NCI-H2081 treated with DMSO at 0.1 percent for 48 hours (cell line): ENCODE measurements at places on chromosomes 7 and 10.

- DNase-seq = no peak
These were observed 65.2 kb downstream of the TLL2 start for GRCh38 chr10:96448558-96448957.

- DNase-seq = no peak
These were observed 561 bp downstream of the FGFR2 start for GRCh38 chr10:121597504-121598262.

DNA sequence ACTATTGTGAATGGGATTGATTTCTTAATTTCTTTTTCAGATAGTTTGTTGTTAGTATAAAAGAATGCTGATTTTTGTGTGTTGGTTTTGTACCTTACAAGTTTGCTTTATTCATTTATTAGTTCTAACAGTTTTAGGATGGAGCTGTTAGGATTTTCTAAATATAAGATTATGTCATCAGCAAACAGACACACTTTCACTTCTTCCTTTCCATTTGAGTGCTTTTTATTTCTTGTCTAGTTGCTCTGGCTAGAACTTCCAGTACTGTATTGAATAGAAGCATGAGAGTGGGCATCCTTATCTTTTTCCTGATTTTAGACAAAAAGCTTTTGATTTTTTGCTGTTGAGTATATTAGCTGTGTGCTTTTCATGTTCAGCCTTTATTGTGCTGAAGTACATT, 81.5 kb downstream of the DNAH11 start:
- DNase-seq = no peak

DNA sequence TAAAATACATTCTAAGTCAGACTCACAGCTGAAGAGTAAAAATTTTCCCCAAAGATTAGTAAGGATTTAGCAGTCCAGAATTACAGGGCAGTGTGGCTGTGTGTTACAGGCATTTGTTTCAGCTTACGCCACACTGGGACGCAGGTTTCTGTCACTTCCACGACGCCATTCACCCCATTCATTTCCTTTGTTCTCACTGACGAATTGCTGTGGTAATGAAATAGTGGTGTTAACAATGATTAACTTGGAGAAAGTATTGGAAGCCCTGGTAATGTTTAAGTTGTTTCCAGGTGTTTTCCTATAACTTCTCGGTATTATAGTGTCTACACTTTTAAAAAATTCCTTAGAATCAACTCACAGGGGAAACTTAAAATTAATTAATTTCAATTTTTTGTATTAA, 370.9 kb downstream of the SH2D4B start:
- no peak for DNase-seq

- no peak for DNase-seq
These were observed 502 bp downstream of the PRKRIP1 start for GRCh38 chr7:102396710-102397019.

GRCh38 chr10:116909307-116909706, 60.0 kb downstream of the ENO4 start:
- no peak for DNase-seq

DNA sequence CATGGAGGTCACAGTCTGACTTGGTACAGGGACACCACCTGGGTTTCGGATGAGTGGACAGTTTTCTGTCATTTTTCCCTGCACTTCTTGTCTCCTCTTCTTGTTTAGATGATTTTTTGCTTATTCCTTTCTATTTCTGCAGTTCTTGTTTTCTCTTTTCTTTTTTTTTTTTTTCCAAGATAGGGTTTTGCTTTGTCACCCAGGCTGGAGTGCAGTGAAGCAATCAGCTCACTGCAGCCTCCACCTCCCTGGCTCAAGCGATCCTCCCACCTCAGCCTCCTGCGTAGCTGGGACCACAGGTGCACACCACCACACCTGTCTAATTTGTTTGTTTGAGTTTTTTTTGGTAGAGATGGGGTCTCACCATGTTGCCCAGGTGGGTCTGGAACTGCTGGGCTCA, 49.7 kb upstream of the RASGEF1A start:
- no peak for DNase-seq

DNA sequence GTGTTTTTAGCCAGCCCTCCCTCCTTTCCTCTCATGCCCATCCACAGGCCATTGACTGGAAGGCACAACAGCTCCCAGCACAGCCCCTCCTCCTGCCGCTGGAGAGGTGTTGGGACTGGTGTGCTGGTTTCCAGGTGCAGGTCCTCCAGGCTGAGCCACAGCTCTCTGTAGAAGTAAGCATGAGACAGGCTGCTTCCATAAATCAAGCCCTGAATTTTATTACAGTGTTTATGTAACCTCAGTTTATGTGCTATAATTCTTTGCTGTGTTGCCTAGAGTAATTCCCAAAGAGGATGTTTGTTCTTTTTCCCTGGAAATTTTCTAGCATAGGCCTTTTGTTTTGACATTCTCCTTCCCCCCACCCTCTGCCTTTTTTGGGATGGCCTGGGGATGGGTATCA, 445.8 kb downstream of the AUTS2 start:
- DNase-seq = no peak

DNA sequence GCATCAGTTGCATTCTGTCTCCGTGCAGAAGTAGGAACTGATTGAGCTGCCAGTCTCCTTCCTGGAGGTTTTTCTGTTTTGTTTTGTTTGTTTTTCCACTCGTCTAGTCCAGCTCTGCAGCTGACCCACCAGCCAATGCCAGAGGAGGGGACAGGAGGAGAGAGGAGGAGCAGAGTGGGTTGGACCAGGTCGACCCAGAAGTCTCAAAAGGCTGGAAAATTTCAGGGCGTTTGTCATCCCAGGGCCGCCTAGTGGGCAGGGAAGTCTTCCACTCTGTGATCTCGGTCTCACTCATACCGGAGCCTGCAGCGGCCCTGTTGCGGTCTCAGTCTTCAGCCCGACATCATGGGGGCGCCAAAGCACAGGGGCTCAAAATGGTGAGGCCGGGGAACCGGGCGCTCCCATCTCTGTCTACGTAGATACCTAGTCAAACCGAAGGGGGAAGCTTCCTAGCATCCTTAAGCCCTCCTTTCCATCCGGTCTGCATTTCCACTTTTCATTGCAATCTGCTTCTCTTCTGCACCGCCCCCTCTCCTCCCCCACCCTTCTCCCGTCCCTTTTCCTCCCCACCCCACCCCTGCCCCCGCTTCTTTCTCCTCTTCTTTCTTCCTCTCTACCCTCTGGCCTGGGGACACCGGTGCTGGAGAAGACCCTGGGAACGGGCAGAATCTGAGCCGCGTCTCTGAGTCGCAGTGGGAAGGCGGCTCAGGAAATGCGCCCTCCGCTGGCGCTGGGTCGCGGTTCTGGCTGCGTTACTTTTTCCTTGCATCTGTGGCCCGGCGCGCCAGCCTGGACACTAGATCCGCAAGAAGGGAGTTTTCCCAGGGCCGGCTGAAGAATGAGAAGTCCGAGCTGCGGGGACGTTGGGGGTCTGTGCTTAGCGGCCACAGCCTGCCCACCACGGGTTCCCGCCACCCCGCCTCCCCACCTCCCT, 16.2 kb upstream of the PAX2 start:
- no peak for DNase-seq

DNA sequence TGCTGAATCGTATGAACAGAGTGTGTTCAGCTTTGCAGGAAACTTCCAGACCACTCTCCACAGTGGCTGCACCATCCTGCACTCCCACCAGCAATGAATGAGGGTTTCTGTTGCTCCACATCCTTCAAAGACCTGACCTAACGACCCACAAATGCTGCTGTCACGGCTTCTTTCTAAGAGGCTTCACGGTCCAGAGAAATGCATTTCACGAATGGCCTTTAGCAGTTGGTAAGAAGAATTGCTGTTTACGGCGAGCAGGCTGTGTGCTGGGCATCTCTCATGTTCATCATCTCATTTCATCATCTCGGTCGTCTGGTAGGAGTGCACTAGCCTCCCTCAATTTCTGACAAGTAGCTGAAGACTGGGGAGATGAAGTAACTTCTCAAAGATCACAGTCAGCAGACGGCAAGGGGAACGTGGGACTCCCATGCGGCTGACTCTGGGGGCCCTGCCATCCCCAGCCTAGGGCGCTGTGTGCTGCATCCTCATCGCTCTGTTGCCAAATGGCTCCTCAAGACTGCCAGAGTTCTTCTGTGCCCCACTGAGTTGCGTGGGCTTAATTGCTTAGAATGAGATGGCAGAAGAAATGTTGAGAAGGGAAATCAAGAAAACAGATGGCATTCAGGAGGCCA, 72.9 kb downstream of the ADARB2 start:
- DNase-seq = no peak

- no peak for DNase-seq
These were observed 51.7 kb upstream of the FZD1 start for GRCh38 chr7:91212582-91212981.

- DNase-seq = no peak
These were observed 4.1 kb upstream of the TMEM243 start for GRCh38 chr7:87223666-87224065.

GRCh38 chr10:90977855-90978486, 57.1 kb upstream of the ANKRD1 start:
- no peak for DNase-seq

DNA sequence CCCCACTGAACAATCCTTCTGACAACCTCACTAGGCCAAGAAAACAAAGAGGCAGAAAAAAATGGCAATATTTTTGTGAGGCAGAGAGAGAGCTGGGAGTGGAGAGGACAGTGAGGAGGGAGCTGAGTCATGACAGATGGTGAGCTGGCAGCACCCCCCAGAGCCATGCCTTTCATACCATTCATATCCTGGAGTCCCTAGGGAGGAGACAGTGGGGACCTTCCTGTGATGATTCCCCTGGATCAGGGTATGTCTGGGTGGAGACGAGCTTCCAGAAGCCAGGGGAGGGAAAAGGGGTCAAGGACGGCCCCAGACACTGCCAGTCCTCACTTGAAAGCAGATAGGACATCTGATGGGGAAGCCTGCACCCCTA, 160.5 kb downstream of the ADAM12 start:
- DNase-seq = no peak

DNA sequence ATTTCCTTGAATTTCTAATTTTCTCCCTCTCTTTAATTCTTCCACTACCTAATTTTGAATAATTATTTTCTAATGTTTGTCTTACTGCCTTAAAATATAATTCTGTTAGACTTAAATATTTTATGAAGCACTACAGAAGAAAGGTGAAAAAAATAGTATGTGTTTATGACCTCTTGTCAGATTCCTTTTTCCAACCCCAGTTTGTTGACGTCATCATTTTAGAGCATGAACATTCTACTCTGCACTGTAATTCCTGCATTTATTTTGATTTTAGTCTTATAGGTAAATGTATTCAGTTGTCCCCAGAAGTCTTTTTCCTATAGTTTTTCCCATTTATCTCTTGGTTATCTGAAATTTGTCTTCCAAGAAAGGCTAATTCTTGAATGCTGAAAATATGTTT, 468.1 kb downstream of the SORCS3 start:
- DNase-seq = no peak

- DNase-seq = no peak
These were observed 64.9 kb downstream of the STEAP1B start for GRCh38 chr7:22435105-22435504.

GRCh38 chr10:118689070-118689858, 65.5 kb downstream of the CACUL1 start:
- DNase-seq = no peak

- DNase-seq = no peak
These were observed 135.6 kb downstream of the CHN2 start for GRCh38 chr7:29330136-29330535.
